ENCODE measurements at places on chromosomes 16 and 17. TPM values are rescaled to one million over a fixed set of nuclear protein-coding genes. Genes with fewer than 3 reads are reported as not detected.

GRCh38 chr16:81315271-81316175, 761 bp downstream of the GAN start:
- peak overlapping the region; percentile 90 for H3K4me3 ChIP-seq
- H3K27me3 ChIP-seq, result no peaks in the 10 kb centered on the region
- H3K27ac ChIP-seq, result peak overlapping the region; percentile 77

GRCh38 chr16:17939723-17940122, 396.8 kb downstream of the NPIPA8 start:
- H3K27me3 ChIP-seq, result no peaks in the 10 kb centered on the region
- H3K4me1 ChIP-seq, result no peaks in the 10 kb centered on the region

Gene GPR179
- total RNA-seq, result 0.10 TPM

Gene ARHGDIG
- total RNA-seq, result 3.3 TPM

Gene SCGB1C2
- not detected for total RNA-seq

Gene CDC6
- total RNA-seq, result 14.4 TPM

Gene DNAAF8
- 2.7 TPM for total RNA-seq

- DNase-seq, result peak; percentile 64
- H3K4me3 ChIP-seq, result no peak overlapping the region
- H3K36me3 ChIP-seq, result no peaks in the 10 kb centered on the region
- peaks cover 24% of the 10 kb centered on the region for H3K4me1 ChIP-seq
These were observed 257.3 kb upstream of the SALL1 start for GRCh38 chr16:51408357-51408756.

- no peaks in the 10 kb centered on the region for H3K4me1 ChIP-seq
- no peak overlapping the region for H3K27ac ChIP-seq
- no peak for DNase-seq
- no peak overlapping the region for H3K4me3 ChIP-seq
- H3K36me3 ChIP-seq, result no peaks in the 10 kb centered on the region
These were observed 16.2 kb downstream of the MYLK3 start for GRCh38 chr16:46731691-46732555.

GRCh38 chr16:29644338-29644857, 18.6 kb upstream of the SPN start:
- no peaks in the 10 kb centered on the region for H3K4me1 ChIP-seq
- H3K27ac ChIP-seq, result no peak overlapping the region
- no peaks in the 10 kb centered on the region for H3K36me3 ChIP-seq
- no peak overlapping the region for H3K4me3 ChIP-seq

GRCh38 chr16:23434380-23434779, 18.6 kb downstream of the COG7 start:
- H3K27ac ChIP-seq, result no peak overlapping the region
- H3K27me3 ChIP-seq, result no peaks in the 10 kb centered on the region
- peaks cover 22% of the 10 kb centered on the region for H3K36me3 ChIP-seq

GRCh38 chr17:32861981-32862380, 14.9 kb downstream of the MYO1D start:
- H3K4me1 ChIP-seq, result no peaks in the 10 kb centered on the region
- no peak for DNase-seq
- no peaks in the 10 kb centered on the region for H3K36me3 ChIP-seq
- no peak overlapping the region for H3K4me3 ChIP-seq

Gene HSPB9
- total RNA-seq, result not detected

Gene NMRAL1
- 28.5 TPM for total RNA-seq

DNA sequence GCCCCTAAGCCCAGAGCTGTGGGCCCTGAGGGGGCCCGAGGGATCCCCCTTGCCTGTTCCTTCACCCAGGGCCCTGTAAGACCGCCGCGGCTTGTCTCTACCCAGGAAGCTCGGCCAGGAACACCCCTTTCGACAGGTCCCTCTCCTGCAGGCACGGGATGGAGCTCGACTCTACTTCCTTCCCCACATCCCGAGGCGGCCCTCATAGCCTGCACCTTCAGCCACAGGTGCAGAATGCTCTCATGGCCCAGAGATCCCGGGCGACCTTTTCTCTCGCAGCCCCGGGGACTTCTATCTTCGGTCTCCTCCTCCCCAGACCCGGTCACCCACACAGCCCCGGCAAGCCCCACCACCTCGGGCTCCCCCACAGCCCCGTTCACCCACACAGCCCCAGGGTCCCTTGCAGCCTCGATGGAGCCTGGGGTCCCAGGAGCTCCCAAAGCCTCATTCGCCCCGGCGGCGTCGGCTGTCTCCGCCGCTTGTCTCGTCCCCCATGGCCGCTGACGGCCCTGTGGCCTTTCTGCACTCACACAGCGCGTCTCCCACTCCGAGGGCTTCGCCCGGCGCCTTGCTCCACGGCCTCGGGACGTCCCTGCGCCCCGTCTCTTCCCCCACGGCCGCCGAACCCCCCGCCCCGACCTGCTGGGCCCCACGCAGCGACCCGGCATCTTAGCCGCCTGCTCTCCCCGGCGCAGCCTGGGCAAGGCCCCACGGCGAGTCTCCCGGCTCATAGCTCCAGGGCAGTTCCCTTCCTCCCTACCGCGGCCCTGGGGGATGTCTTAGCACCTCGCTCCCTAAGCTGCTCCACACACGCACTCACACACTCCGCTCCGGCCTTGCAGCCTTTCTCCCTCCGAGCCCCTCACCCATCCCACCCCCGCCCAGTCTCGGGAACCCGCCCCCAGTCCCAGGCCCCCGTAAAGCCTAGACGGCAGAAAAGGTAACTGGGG, 650 bp downstream of the KIAA0753 start:
- peaks cover 12% of the 10 kb centered on the region for H3K36me3 ChIP-seq
- H3K4me3 ChIP-seq, result peak overlapping the region; percentile 78
- no peaks in the 10 kb centered on the region for H3K27me3 ChIP-seq
- H3K4me1 ChIP-seq, result peaks cover 28% of the 10 kb centered on the region

Gene PRDM7
- not detected for total RNA-seq

Gene SLFN12
- total RNA-seq, result 52.5 TPM

DNA sequence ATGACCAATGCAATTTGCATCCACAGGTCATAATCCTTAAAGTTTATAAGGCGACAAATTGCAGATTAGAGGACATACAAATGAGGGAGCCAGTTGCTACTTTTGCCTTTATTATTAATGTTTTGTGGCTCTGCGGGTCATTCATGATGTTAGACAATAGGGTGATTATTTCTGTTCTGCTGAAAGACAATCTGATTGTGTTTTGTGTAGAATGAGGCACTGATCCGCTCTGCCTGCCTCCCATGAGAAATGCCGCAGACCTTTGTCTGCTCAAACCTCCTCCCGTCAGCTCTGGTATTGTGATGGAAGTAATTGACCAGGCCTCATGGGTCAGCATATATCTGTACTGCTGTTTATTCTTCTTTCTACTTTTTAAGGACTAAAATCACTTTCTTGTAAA, 224.9 kb downstream of the PRKCA start:
- H3K27ac ChIP-seq, result no peak overlapping the region
- H3K4me3 ChIP-seq, result no peak overlapping the region
- peaks cover 6% of the 10 kb centered on the region for H3K36me3 ChIP-seq
- H3K4me1 ChIP-seq, result peaks cover 12% of the 10 kb centered on the region
- DNase-seq, result no peak
